ENCODE measurements at places on chromosomes 16 and 17.
A peak's percentile ranks its signal among the peaks of the same experiment; 100 is the strongest.

DNA sequence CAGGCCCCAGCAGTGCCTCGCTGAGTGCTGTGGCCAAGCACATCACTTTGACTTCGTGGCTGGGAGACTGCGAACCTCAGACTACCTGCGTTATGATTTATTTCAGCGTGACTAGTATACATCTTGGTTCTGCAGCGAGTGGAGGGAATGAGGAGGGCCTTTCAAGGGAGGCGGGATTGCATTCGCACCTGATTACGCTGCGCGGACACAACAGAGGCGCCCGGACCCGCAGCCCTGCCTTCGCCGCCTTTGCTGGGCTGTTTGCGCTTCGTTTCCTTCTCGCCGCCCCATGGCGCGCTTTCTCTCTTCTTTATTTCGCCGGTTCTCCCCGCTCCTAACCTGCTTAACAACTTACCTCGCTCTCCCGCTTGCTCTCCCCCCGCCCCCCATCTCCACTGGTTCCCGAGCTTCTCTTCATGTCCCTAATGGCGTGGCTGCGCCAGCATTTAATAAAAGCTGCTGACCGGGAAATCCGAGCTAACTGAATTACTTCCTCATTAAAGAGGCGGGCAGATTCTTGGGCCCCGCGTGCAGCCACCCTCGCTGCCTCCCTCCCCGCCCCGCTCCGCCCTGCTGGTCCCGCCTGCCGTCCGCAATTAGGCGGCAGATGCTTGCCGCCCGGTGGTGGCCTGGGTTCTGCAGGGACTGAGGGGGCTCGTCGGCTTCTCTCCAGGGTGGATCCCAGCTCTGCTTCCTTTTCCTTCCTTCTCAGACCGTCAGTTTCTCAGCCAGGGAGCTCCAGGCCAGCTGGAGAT is 257.6 kb upstream of the SDK2 start:
- no peak for DNase-seq

DNA sequence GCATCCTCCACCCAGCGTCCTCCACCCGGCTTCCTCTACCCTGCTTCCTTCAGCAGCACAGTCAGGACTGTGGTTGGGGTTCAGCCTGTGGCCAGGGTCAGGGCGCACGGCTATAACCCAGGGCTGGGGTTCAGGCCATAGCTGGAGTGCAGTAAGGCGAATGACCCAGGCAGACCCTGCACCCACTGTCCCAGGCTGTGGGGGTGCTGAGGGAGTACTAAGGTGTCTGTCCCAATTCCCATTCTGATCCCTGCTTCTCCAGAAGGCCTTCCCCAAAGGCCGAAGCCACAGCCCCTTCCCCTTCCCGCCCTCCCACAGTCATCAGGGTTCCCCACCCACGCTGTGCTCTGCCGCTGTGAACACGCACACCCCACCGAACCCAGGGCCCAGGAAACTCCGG is 12.4 kb downstream of the EMC6 start:
- DNase-seq = no peak

DNA sequence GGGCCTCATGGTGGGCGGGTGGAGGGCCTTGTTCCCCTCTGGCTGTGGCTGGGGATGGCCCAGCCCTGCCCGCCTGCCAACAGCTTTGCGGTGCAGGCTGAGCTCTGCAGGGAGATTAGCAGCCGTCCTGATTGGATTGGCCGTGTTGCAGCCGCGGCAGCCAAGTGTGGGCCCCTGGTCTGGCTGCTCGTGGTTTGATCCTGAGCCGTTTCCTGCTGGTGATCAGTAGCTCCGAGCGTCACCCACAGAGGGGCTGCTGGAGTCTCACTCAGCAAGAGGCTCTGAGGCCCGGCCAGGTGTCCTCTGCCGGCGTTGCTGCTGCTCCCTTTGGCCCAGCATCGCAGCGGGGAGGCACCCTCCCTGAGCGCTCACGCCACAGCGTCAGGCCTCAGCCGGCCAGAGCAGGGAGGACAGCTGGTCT is 32.5 kb downstream of the BAIAP2 start:
- DNase-seq = no peak

- DNase-seq = peak; percentile 69
Measured at GRCh38 chr17:59373882-59374495, 42.5 kb downstream of the YPEL2 start.

GRCh38 chr16:75477680-75478473 is 13.4 kb upstream of the TMEM170A start:
- DNase-seq = no peak

- no peak for DNase-seq
Measured at GRCh38 chr17:8068736-8069586, 18.6 kb downstream of the ALOX12B start.

DNA sequence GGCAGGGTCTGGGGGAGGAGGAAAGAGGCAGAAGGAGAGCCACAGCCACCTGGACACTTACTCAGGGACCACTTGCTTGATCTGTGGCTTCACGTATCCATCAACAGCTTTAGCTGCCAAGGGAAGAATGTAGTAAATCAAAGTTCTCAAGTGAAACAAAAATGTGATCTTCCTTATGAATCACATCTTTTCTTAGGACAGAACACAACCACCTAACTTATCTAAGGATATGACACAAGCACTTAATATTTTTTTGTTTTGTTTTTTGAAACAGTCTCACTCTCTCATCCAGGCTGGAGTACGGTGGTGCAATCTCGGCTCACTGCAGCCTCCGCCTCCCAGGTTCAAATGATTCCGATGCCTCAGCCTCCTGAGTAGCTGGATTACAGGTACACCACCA is 8.4 kb upstream of the GHDC start:
- DNase-seq = no peak

DNA sequence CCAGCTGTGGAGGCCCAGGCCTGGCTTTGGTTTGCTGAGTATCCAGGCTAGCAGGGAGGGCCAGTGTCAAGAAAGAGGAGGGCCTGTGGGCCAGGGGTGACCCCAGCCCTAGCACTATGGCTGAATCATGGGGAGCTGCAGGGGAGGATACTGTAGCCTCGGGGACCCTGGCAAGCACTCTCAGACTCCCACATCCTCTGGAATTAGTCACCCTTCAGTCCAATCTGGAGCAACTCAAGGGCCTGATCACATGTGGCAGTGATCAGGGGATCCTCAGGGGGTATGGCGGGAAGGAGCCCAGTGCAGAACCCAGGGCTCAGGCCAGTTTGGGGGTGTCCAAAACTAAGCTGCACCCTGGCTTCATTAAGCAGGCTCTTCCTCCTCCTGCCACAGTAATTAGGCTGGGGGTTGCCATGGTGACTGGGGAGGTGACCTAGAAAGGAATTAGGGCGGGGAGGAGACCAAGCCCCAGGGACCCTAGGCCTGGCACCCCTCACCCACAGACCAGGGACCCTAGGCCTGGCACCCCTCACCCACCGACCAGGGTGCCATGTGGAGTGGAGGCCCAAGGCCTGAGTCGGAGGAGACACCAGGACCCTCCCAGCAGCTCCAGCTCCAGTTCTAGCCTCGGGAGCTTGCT is 5.8 kb downstream of the NLGN2 start:
- no peak for DNase-seq

DNA sequence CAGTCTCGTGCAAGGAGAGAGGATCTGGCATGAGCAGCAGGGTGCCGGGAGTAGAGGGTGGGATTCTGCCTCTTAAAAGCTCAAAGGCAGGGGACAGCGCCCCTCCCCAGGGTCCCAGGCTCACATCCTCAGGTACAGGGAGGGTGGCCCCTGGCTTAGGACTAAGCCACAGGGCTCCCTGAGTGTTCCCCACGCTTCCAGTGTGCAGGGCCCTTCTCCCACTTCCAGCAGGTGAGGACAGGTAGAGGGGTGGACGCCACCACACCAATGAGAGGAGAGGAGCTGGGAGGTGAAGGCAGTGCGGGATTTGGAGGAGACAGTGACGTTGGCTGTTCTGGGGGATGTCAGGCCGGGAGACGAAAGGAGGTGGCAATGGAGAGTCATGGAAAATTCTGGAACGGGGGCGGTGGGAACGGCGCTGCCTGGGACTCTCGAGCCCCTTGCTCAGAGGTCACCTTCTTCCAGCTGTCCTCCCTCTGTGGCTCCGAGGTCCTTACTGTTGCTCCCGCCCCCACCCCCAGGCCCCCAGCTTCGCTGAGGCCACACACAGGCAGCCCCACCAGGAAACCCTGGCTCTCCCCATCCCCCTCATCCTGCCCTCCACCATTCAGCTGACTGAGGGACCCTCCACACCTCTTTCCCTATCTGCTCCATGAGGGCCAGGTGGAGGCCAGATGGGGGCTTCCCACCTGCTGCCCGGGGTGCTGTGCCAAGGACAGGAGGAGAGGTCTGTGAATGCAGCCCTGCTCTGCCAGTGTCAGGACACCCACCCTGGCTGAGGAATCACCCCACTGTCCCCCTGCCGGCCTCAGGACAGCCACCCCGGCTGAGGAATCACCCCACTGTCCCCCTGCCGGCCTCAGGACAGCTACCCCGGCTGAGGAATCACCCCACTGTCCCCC is 57.7 kb upstream of the ACSF3 start:
- no peak for DNase-seq

- DNase-seq = no peak
Measured at GRCh38 chr17:46833840-46834208, 15.3 kb upstream of the WNT3 start.

- no peak for DNase-seq
Measured at GRCh38 chr16:80029761-80030481, 429.4 kb upstream of the MAF start.

DNA sequence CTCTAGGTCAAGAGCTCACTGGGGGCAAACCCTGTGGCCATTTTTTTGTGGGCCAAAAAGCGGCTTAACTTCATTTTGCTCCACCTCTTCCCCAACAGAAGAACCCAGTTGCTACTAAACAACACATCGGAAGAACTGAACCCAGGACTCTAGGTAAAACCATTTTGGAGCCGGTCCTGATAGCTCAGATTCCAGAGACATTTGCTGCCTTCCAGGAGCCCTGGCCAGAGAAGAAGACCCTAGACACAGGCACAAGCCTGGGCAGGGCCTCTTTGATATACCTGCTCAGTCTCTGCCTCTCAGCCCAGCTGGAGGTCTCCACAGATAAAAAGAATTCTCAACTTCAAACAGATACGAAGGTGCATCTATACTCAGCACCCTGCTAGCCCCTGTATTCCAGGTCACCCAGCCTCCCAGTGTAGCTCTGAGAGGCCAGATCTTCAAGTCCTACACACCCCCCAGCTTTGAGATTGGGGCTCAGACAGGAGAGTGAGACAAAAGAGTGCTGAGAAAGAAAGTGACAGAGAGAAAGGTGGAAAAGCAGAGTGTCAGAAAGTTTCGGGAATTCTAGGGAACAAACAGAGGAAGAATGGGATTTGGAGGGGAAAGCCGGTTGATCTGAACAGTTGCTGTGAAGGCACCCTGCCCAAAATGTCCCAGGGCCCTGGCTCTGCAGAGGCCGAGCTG is 6.6 kb upstream of the HOXB9 start:
- DNase-seq = no peak

GRCh38 chr17:37710344-37710886 is 34.4 kb downstream of the HNF1B start:
- no peak for DNase-seq

- DNase-seq = no peak
Measured at GRCh38 chr17:14098246-14098645, 28.9 kb downstream of the COX10 start.

- no peak for DNase-seq
Measured at GRCh38 chr17:50908140-50908859, 42.1 kb upstream of the TOB1 start.

DNA sequence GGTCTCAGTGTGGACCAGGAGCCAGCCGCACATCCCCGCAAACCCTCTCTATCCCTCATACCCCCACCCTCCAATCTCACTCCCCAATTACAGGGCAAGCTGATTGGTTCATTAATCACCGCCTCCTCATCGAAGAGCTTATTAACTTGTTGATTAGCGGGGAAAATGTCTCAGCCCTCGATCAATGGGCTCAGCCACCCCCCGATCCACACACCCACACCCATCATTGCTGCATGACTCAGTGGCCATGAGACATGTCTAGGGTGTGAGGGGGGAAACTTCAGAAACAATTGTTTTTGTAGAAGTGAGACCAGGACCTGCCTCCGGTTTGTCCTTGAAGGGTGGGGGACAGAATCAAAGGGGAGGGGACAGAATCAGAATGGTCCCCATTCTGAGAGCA is 2.5 kb upstream of the PYY start:
- no peak for DNase-seq

DNA sequence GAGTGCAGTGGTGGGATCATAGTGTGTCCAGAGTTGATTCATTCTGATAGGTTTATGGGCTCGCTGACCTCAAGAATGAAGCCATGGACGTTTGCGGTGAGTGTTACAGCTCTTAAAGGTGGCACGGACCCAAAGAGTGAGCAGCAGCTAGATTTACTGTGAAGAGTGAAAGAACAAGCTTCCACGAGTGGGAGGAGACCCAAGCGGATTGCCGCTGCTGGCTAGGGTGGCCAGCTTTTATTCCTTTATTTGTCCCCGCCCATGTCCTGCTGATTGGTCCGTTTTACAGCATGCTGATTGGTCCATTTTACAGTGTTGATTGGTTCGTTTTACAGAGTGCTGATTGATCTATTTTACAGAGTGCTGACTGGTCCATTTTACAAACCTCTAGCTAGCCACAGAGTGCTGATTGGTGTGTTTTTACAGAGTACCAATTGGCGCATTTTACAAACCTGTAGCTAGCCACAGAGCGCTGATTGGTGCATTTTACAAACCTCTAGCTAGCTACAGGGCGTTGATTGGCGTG is 17.5 kb downstream of the CACNG4 start:
- no peak for DNase-seq

DNA sequence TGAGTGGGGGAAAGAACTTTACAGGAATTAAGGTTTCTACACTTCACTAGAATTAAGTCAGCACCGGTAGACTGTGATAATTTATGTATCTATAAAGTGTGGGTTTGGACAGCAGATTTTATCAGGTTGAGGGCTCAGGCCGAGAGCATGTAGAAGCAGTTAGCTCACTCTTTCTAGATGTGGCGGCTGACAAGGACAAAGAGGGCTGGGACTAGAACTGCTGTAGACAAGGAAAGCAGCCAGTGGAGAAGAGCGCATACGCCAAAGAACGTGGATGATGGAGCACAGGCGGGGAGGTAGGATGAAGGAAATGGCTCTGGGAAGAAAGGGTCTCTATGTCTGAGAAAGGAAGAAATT is 504 bp upstream of the GOSR1 start:
- DNase-seq = no peak

DNA sequence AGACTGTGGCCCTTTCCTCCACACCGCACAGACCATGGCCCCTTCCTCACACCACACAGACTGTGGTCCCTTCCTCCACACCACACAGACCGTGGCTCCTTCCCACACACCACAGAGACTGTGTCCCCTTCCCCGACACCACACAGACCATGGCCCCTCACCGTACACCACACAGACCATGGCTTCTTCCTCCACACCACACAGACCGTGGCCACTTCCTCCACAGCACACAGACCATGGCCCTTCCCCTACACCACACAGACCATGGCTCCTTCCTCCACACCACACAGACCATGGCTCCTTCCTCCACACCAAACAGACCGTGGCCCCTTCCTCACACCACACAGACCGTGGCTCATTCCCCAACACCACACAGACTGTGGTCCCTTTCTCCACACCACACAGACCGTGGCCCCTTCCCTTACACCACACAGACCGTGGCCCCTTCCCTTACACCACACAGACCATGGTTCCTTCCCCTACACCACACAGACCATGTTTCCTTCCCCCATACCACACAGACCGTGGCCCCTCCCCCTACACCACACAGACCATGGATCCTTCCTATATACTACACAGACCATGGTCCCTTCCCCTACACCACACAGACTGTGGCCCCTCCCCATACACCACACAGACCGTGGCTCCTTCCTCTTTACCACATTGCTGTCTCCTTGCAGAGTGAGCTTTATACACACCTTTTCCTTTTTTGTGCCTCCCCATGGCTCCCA is 297.5 kb upstream of the FOXF1 start:
- no peak for DNase-seq
